Pons (tissue), 1 donor: ENCODE measurements at places on chromosomes 7 and 10.

- DNase-seq = peak; percentile 32
These were observed 52.2 kb downstream of the CPEB3 start for GRCh38 chr10:92238586-92239098.

- no peak for DNase-seq
These were observed 36.4 kb downstream of the FRA10AC1 start for GRCh38 chr10:93666030-93666429.

DNA sequence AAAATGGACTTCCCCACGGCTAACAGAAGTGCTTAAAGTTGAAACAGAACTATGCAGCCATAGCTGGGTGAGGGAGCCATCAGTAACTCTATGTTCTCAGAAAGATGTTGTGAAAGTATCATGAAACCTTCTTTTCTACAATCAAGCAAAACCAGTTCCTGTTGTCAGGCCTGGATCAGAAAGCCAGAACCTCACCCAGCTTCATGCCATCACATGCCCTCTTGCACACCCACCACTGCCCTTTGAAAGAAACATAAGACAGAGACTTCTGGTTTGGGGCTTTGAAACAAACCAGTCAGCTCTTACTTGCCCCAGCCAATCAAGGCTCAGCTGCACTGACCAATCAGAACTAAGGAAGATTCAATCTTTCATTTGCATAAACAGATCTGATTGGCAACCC lies 230.8 kb upstream of the FERD3L start:
- no peak for DNase-seq

GRCh38 chr7:31896925-31897324 lies 173.3 kb downstream of the PDE1C start:
- no peak for DNase-seq

DNA sequence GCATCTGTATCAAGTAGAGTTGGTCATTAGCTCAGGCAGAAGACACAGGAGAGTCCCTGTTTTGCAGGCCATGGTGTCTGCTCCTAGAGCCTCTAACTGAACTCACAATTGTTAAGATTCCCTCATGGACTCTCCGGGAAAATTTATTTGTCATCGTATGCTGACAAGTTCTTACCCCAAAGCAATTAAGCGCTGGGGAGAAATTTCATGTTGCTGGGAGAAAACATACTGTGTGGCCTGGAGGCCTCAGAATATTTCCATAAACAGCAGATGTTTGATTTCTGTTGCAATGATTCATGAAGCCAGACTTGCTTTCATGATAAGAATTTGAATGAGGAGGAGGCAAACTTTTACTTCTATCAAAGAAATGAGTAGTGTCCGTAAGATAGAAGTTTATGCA lies 583.2 kb downstream of the GATA3 start:
- no peak for DNase-seq

- no peak for DNase-seq
These were observed 722.6 kb downstream of the GATA3 start for GRCh38 chr10:8776926-8777622.
